Amniotic stem cell (primary cell): ENCODE measurements at places on chromosomes 6 and 20.

DNA sequence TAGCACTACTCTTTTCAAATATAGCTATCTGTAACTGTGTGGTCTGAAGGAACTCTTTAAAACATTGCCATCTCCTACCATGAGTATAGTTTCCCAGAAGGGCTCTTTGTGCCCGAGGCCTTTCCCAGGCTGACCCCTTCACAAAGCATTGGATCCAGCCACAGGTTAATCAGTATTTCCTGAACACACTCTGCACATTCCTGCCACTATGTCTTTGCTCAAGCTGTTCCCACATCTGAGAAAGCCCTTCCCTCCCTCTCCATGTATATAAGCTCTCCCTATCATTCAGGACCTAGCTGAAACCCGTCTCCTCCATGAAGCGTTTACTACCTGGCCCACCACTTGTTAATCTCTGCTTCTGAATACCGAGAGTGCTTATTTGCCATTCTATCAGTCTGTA lies 47.8 kb upstream of the PKHD1 start:
- DNase-seq, result no peak

GRCh38 chr6:7373739-7374138 lies 15.8 kb downstream of the CAGE1 start:
- DNase-seq, result no peak

GRCh38 chr6:142893088-142893487 lies 51.9 kb downstream of the HIVEP2 start:
- DNase-seq, result no peak

- DNase-seq, result no peak
These were observed 57.2 kb upstream of the ARHGAP18 start for GRCh38 chr6:129766959-129767728.
